ENCODE measurements at places on chromosomes 6 and 20.

GRCh38 chr6:41098366-41098765 lies 25.6 kb downstream of the NFYA start:
- no peak for DNase-seq

DNA sequence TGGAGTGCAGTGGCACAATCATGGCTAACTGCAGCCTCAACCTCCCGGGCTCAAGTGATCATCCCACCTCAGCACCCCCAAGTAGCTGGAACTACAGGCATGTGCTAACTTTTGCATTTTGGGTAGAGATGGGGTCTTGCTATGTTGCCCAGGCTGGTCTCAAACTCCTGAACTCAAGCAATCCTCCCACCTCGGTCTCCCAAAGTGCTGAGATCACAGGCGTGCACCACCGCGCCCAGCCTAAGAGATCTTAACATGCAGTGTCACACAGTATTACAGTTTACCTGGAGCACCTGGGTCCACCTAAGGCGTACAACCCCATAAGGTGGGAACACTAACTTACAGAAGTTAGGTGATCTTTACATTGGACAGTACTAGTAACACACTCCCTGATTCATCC lies 29.5 kb downstream of the TMEM242 start:
- DNase-seq: no peak

DNA sequence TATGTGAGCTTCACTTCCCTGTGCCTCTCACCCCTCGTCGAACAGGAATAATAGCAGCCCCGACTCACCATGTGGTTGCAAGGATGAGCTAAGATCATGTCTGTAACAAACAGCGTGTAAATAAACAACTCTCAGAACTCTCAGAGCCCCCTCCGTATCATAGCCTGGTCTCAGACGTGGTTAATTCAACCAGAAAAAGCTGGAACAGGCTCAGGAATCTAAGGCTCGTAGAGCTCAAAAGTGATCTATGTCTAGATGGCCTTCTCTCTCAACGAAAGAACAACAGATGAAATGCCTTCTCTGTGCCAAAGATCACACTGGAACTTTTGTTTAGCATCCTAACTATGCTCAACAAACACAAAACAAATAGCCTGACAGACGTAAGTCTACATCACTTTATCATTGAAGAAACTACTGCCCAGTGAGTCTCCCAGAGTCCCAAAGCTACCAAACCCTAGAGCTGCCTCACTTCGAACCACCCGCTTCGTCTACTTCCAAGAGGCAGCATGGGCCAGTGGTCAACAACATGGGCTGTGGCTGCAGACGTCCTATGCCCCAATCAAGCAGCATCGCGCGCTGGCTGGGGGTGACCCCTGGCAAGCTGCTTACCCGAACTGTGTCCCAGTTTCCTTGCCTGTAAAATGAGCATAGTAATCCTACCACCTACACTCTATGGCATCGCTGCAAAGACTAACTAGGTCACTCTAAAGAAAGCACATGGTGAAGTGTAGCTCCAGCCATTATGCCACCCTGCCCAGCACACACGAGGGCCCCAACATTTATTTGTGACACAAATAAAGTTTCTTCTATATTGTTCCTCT lies 35.1 kb downstream of the NFATC2 start:
- DNase-seq: no peak

DNA sequence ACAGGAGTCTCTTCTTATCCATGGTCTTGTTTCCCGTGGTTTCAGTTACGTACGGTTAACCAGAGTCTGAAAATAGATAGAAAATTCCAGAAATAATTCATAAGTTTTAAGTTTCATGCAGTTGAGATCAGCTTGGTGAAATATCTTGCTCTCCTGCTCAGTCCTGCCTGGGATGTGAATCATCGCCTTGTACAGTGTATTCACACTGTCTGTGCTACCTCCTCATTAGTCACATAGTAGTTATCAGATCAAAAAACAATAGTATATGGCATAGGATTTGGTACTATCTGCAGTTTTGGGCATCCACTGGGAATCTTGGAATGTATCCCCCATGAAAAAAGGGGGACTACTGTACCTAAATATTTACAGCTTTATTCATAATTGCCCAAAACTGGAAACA lies 22.7 kb upstream of the MOCS1 start:
- no peak for DNase-seq

DNA sequence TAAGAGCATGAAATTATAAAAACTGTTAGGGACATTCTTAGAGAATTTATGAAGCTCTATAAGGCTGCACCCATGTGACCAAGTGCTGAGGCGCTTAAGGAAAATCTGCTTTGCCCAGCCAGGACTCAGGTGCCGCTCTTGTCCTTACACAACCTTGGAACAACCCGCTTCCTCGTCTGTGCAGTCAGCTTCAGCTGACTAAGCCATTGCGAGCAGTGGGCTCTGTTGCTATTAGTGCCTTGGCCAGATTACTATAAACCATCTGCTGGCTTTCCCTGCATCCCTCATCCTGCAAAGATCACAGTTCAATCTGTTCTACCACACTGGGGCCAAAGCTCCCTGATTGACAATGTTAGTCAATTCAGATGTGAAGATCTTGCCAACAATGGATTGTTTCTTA lies 89.1 kb upstream of the E2F3 start:
- DNase-seq: no peak

DNA sequence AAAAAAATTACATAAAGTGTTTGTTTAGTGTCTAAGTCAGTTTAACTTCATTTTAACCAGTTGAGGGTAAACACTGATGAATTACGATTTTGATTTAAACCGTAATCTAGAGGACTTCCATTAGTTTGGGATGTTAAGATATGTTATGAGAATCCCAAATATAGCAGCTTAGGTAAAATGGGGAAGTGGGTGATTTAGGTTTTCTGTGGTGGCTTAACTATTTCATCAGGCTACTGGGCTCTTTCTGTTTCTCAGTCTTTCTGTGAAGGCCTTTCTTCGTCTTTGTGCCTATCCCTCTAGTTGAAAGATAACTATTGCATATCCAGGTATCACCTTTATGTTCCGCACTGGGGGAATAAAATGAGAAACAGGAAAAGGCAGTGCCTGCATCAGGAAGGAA lies 27.9 kb downstream of the CENPW start:
- DNase-seq: no peak

DNA sequence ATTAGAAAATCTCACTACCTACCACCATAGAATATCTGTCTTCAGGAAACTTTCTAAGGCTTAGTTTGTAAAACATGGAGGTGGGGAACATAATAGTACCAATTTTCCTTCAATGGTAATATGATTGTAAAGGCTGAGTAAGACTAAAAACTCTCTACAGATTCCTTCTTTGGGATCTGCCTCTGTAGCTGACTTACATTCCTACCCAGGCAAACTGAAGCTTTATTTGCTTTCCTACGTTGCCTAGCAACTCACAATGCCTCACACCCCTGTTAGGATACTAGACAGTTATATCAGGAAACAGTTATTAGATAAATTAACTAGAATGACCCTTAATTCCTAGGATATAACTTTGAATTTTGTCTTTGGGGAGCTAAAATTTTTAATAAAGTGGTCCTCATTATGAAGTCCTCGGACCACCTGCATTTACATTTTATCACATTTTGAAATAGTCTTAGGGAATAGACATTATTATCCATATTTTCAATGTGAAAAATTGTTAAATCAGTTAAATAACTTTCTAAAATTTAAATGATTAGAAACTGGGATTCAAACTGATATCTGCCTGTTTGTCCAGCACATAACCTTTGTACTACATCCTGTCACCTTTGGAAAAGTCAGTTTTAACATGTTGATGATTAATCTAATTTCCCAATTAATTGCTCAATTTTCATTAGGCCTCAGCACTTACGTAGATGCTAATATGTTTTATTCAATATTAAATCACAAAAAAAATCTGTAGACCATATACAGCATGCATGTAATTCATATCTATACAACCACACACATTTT lies 591.4 kb downstream of the RNF144B start:
- DNase-seq: peak; percentile 22

GRCh38 chr20:24050119-24050518 lies 61.5 kb upstream of the GGTLC1 start:
- no peak for DNase-seq

- no peak for DNase-seq
Measured at GRCh38 chr6:45610832-45611231, 233.1 kb upstream of the SUPT3H start.

- no peak for DNase-seq
Measured at GRCh38 chr6:121639021-121639420, 203.6 kb downstream of the GJA1 start.

GRCh38 chr20:49397525-49397924 lies 84.9 kb downstream of the KCNB1 start:
- DNase-seq: no peak

DNA sequence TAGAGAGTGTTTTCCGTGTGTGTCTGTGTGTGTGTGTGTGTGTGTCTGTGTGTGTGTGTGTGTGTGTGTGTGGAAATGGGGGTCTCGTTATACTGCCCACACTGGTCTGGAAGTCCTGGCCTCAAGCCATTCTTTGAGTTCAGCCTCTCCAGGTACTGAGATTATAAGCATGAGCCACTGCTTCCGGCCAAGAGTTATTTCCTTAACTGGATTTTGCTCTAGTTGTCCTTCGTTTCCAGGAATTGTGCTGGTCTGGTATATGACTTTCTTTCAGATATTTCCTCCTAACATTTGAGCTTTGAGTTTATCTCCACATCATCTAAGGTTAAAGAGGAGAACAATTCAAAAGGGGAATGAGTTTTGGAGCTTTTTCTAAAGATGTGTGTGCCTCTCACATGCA lies 124.8 kb downstream of the SH3BGRL2 start:
- no peak for DNase-seq

DNA sequence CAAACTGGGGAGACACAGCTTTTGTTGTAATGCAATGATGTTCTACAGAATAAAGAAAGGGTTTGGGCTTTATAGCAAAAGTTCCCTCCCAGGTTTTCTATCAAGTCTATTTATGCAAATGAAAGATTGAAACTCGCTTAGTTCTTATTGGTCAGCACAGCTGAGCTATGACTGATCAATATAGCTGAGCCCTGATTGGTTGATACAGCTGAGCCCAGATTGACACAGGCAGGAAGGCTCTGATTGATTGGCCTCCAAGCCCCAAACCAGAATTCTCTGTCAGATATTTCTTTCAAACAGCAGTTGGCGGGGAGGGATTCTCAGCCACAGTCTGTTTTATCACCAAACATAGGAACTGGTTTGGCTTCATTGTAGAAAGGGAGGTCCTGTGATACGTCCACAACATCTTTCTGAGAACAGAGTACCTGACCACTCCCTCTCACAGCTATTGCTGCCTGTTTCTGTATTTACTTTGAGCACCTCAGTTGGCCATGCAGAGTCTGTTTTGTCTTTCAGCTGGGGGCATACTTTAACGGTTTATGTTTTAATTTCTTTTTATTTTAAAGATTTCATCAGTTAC lies 223.5 kb downstream of the PACRG start:
- no peak for DNase-seq

DNA sequence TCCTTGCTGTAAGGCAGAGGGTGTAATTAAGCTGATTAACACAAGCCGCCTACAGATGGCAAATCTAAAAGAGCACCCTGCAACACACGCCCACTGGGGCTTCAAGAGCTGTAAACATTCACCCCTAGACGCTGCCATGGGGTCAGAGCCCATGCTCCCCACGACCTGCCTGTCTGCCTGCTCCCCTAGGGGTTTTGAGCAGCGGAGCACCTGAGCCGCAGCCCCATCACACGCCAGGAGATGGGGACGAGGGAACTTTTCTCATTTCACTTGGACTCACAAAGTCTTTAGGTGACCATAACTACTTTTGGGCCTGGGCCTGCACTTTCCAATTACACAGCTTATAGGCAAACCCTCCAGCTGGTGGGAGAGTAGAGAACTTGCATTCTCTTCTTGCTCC lies 99.0 kb upstream of the SOX4 start:
- DNase-seq: no peak

DNA sequence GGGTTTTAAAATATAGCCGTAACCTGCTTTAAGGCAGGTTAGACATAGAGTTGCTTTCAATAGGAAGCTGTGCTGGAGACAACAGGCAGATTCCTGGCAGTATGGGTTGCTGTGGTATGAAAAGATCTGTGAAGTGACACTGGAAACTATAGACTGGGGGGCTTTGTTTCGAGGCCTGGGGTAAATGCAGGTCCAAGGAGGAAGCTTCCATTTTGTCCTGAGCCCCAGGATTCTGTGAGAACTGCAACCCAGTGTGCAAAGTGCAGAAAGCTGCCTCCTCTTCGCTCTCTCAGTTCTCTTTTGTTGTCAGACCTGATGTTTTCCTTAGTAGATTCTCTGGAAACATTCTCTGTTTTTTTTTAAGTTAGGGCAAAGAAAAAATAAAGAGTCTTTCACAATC lies 86.9 kb downstream of the LYRM4 start:
- no peak for DNase-seq

DNA sequence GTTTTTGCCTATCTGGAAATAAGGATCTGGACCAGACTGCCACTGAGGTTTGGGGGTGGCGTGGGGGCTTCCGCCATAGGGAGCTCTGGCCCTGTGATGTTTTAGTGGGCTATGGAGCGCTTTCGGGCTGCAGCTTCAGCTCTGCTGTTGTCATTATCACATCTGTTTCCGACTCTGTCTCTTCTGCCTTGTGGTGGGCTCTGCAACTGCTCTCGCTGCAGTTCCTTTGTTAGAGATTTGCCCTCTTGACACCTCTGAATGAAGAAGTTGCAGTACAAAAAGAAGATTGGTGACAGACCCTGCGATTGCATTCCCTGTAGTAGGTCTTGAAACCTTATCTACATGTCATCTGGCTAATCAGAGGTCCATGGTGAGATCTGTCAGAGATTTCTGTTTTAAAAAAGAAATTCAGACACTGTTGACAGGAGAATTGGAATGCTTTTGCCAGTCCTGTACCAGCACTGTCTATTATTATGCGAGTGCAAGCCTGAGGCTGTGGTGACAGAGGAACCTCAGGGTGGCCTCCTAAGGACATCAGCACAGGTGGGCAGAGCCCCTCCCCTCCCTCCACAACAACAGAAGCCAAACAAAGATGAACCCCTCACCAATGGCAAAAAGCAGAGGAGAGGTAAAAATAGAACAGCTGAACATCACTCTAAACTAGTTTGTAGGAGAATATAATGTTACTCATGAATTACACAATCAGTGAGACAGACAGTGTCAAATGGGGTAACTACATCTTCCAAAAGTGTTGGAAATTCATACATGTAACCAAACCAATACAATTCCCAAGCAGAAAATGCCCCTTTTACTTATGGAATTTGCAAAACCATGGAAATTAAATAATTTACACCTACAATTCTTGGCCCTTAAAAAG lies 63.5 kb upstream of the DEFB112 start:
- no peak for DNase-seq
